ENCODE measurements at places on chromosomes 6 and 20.

DNA sequence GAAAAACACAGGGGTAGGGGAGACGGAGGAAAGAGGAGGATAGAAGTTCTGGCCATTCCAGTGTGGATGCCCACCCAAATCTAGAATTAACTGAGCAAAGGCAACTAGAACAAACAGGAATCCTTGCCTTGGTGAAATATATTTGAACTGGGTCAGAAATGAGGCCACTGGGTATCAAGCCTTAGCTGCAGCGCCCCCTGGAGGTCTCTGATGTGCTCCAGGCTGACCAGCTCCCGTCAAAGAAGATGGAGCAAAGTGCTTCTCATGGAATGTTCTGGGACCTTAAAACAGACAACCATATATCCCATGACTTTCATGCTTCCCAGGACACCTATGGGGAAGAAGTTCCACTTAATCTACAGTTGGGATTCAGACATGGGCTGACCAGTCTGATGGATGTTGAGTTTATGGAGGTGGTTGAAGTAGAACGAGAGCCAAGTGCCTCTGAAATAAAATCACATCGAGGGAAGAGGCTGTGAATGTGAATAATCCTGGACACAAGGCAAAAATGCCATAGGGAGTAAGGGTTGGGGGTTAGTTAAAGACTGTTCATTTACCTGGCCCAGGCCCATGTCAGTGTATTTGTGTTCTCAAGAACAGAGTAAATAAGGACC is 50.4 kb downstream of the HLA-DPB1 start:
- DNase-seq = peak; percentile 81

DNA sequence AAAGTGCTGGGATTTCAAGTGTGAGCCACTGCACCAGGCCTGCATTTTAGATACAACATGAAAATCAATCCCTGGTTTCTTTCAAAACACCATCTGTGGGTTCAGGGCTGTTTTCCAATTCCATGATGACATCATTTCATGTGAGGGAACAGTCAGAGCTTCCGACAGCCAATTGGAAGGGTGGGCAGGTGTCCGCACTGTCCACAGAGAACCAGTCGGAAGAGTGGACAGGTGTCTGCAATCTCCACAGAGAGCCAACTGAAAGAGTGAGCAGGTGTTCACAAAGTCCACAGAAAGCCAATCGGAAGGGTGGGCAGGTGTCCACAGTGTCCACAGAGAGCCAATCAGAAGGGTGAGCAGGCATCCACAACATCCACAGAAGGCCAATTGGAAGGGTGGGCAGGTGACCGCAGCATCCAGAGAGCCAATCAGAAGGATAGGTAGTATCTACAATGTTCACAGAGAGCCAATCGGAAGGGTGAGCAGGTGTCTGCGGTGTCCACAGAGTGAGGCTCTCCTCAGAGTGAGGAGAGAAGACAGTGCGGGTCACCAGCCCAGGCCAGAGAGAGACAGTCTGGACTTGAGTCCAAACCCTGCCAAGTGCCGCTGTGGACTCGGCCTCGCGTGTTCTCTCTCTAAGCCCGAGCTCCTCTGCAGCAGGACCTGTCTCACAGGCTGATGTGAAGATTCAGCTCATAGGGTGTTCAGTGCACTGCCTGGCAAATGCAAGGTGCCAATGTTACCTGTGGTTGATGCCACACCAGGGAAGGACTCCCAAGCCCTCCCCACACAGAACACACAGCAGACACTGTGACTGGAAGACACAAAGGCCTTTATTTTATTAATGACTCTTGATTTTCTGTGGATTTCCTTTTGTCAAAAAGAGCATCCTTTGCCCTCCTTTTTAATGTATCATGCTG is 57.3 kb downstream of the DLL1 start:
- DNase-seq = no peak

DNA sequence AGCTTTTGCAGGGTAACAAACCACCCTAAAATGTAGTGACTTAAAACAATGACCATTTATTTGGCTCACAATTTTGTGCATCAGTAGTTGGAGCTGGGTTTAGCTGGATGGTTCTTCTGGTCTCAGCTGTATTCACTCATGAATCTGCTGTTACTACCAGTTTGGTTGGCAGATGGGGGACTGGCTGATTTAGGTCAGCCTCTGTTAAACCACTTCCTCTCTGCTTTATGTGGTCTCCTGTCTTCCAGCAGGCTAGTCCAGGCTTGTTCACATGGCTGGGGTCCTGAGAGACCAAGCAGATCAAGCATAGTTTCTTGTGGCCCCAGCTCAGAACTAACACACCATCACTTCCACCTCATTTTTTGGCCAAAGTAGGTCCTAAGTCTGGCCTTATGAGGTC is 67.2 kb upstream of the LAMP5 start:
- DNase-seq = no peak

DNA sequence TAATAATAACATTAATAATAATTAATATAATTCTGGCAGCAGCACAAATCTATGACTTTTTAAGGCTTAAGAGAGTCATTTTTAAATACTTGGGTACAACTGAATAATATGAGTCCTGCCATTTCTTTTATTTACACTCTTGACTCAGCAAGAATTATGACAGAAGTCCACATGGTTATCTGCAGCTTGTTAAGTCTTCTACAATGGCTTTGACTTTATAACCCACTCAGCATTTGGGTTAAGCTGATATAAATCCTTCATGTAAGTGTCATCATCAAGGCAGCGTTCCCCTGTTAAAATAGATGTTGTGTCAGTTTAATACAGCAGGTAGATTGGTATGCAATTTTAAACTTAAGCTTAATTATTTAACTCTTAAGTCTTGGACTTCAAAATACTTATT is 131.7 kb downstream of the ARHGAP18 start:
- DNase-seq = no peak

- DNase-seq = no peak
These were observed 288.0 kb upstream of the POU3F2 start for GRCh38 chr6:98546376-98546775.

DNA sequence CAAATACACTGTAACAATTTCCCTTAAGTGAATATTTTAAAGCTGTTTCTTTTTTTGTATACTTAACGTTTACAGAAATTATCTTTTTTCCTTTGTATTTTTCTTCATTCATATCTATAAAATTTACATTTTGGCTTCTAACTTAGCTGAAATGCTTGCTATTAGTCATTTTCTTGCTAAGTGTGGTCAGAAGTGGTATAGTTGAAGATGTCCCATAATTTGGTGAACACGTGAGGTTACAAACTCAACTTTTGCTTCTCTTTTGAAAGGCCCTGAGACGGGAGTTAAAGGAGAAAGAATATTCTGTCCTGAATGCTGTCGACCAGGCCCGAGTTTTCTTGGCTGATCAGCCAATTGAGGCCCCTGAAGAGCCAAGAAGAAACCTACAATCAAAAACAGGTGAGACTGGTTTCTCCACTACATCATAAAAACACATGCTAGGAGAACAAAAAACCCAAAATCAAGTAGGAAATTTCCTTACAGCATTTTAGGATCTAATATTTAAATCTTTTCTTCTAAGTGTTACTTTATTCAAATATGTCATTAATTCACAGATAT is 445.0 kb downstream of the UTRN start:
- no peak for DNase-seq

DNA sequence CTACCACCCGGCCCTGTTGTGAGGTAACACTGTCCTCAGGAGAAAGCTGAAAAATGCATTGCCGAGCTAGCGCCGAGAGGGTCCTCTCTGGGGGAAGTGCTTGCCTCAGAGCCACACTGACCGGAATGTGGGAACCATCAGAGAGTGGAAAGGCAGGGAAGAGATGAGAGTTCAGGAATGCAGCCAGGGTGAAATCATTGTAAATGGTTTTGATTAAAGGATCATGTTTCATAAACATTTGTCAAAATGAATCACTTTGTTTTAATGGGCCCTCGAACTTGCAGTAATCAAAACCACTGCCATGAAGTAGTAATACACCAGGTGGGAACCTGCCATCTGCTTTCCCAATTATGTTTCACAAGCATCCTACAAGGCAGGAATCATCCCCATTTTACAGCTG is 16.9 kb upstream of the IL17F start:
- no peak for DNase-seq

DNA sequence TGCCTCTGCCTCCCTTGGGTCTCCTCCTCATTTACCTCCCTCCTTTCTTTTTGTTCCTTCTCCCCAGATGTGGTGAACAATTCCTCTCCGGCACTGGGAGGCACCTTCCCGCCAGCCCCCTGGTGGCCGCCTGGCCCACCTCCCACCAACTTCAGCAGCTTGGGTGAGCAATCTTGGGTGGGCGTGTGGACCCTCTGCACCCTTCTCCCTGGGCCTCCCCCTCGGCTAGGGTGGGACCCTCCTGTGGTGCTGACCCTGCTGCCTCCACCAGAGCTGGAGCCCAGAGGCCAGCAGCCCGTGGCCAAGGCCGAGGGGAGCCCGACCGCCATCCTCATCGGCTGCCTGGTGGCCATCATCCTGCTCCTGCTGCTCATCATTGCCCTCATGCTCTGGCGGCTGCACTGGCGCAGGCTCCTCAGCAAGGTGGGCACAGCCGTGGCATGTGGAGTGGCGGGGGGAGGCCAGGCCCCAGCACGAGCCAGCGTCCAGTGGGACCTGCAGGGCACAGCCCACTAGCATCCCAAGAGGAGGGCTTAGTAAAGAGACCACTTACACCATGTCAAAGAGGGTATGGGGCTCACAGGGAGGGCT is 8.8 kb downstream of the DDR1 start:
- DNase-seq = no peak

GRCh38 chr6:9087470-9087869 is 652.1 kb upstream of the SLC35B3 start:
- no peak for DNase-seq

- DNase-seq = no peak
These were observed 137.2 kb downstream of the EDN3 start for GRCh38 chr20:59437601-59438031.

DNA sequence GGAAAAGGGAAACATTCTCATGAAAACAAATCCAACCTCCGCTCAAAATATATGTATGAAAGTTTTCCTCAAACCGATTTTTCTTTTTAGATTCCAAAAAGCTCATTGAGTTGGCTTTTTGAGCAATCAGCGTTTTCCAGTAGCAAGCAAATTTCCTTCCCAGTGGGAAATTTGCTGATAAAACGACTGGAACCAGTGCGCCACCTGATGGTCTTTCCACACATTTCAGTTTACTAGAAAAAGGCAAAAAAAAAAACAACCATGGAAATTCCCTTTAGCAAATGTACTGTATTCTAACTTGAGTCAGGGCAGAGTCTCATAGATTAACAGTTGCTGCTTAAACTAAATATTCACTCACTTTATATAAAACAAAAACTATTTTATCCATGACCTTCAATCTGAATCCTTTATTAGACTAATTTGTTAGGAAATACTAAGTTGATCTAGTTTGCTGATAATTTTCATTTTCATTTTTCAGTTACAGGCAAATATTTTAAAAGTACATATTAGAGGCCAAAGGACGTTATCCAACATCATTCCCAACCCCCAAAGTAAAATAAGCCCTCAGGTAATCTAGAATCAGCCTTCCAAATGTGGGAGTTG is 271.5 kb downstream of the FOXA2 start:
- no peak for DNase-seq

DNA sequence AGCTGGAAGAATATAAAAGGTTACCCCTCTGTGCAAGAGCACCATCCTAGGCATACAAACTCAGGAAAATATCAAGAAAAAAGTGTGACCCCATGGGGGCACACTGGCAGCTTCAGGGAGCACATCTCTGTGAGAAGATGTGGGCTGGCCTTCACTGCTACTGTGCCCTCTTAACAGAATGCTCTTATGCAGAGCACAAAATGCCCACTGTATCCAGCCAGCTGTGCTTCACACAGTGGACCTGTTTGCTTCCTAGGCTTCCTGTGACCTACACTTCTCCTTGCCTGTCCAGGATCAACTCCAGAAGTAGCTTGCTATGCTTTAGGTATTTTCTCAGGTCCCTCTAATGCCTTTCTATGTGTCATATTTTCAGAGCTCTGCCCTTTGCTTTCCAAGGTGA is 380.2 kb upstream of the MMS22L start:
- DNase-seq = no peak

DNA sequence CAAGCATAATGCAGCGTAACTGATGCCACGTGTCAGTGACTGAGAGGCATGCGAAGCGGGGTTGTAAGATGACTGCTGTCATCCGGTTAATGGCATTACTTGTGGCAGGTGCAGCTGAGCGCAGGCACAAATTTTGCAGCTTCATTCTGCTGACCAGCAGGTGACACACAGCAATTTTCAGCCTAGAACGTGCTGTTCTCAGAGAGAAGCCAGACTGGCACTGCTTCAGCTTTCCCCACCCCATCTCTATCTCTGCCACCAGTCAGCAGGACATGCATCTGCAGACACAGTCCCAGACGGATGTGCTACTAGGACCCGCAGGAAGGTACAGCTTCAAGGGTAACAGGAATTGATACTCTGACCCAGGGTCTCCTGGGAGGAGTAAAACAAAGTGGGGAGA is 221.8 kb downstream of the KIF16B start:
- DNase-seq = no peak

GRCh38 chr6:4371207-4371921 is 236.0 kb upstream of the ECI2 start:
- DNase-seq = no peak

DNA sequence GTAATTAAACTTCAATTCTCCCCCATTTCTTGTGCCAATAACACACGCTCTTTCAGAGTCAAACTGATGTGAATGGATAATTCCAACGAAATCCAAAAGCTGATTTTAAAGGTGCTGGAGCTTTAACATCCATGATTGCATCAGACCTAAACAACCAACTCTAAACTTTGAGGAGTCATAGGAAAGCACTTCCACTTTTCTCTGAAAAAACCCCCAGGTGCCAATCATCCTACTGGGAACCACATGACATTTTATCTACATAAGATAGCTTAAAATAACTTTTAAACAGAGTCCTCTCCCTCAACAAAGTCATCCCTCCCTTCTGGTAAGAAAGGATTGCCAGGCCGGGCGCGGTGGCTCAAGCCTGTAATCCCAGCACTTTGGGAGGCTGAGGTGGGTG is 167.7 kb upstream of the PDE10A start:
- DNase-seq = no peak

DNA sequence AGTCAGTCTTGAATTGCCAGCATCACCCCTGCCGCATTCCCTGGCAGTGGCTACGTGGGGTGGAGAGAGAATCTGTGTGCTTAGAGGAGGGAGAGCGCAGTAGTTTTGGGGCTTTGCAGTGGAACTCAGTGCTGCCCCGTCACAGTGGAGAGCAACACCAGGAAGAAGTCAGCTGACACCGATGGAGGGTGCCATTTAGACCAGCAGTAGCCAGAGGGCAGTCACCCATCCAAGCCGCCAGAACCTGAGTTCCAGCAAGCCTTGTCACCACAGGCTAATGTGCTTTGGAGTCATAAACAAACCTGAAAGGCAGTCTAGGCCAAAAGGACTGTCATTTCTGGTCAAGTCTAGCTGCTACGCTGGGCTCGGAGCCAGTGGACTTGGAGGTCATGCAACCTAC is 22.0 kb upstream of the PERP start:
- no peak for DNase-seq

DNA sequence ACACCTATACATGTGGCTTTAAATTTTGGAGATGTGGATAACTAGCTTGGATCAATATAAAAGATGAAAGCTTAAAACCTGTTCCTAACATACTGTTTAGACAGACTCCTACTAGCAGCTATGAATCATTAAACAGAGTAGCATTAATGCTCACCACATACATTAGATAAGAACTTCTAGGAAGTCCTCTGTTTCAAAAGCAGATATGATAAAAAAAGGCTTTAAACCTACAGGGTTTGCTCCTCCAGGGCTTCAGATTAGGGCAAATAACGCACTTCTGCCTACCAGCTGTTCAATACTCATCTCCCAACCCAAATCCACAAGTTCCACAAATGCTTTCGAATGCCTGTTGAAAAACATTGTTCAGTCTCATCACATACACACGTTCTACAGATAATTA is 1.5 kb downstream of the REPS1 start:
- no peak for DNase-seq

GRCh38 chr20:1619861-1620444 is at the start of gene SIRPB1:
TSS of gene SIRPB1 (minus strand) at chr20:1620009. CDS start at chr20:1619944, 65 bp downstream.
- DNase-seq = no peak

- DNase-seq = no peak
These were observed 49.0 kb downstream of the PTPRT start for GRCh38 chr20:43140726-43141125.
